ENCODE measurements at places on chromosomes 16 and 17. TPM values are rescaled to one million over a fixed set of nuclear protein-coding genes. Genes with fewer than 3 reads are reported as not detected.
A peak's percentile ranks its signal among the peaks of the same experiment; 100 is the strongest.

- no peak for DNase-seq
These were observed 18.7 kb downstream of the UTS2R start for GRCh38 chr17:82390015-82390859.

- DNase-seq, result no peak
These were observed 83.3 kb downstream of the RMI2 start for GRCh38 chr16:11428623-11428953.

- DNase-seq, result no peak
These were observed 10.2 kb upstream of the WFIKKN2 start for GRCh38 chr17:50825188-50825587.

- DNase-seq, result no peak
These were observed 25.8 kb upstream of the TNFSF12 start for GRCh38 chr17:7523033-7523432.

The AXIN2 gene
- 19.1 TPM for polyA plus RNA-seq

- DNase-seq, result no peak
These were observed 1.9 kb upstream of the SNN start for GRCh38 chr16:11666103-11667055.

DNA sequence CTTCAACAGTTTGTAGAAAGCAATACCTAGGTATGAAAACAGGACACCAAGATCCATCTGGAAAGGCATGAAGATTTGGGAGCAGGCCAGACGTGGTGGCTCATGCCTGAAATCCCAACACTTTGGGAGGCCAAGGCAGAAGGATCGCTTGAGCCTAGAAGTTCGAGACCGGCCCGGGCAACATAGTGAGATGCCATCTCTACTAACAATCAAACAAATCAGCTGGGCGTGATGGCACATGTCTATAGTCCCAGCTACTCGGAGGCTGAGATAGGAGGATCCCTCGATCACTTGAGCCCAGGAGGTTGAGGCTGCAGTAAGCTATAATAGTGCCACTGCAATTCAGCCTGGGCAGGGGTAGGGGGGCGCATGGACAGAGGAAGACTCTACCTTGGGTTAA lies 20.3 kb downstream of the LITAF start:
- no peak for DNase-seq

DNA sequence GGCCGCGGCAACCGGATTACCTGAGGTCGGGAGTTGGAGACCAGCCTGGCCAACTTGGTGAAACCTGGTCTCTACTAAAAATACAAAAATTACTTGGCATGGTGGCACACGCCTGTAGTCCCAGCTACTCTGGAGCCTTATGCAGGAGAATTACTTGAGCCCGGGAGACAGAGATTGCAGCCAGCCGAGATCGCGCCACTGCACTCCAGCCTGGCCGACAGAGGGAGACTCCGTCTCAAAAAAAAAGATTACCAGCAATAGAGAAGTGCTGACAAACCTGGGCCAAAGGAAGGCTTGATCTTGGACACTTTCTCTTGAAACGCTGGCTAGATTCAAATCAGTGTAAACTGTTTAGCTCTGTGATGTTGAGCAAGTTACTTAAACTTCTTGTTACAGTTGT lies 4.3 kb downstream of the MT1H start:
- DNase-seq, result peak; percentile 53

DNA sequence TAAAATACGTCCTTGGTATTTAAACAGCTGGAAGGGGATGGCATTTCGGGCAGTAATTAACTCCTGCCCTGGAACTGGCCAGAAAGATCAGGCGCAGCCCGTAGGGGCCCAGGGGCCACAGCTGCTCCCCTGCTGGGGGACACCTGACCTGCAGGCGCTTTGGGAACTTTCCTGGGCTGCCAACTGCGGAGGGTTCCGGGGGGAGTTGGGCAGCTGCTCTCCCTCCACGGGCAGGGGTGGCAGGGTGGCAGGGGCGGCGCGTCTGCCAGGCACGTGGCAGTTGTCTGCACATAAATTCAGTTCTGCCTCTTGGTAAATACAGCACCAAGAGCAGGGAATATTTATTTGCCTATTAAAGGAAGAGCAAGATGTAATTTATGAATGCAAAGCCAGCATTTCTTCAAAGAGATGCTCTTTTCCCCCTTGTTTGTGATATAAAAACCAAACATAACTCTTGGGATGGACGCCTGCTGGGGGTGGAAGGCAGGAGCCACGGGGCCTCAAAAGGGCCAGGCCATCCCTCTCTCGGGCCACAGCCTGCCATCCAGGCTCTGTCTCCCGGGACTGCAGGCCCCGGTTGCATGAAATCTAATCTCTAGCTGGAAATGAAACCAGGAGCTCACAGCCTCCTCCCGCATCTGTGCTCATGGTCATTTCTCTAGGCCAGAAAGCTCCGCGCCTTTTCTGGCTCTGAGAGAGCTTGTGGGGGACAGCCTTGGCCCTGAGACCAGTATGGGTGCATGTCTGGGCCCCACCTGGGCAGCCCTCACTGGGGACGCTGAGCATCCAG lies 29.9 kb upstream of the CHMP6 start:
- DNase-seq, result no peak

The GNGT2 gene
- polyA plus RNA-seq, result 1.9 TPM

The ITGAL gene
- 2.8 TPM for polyA plus RNA-seq

The RNF40 gene
- polyA plus RNA-seq, result 72.2 TPM

The SHISA9 gene
- 9.6 TPM for polyA plus RNA-seq

DNA sequence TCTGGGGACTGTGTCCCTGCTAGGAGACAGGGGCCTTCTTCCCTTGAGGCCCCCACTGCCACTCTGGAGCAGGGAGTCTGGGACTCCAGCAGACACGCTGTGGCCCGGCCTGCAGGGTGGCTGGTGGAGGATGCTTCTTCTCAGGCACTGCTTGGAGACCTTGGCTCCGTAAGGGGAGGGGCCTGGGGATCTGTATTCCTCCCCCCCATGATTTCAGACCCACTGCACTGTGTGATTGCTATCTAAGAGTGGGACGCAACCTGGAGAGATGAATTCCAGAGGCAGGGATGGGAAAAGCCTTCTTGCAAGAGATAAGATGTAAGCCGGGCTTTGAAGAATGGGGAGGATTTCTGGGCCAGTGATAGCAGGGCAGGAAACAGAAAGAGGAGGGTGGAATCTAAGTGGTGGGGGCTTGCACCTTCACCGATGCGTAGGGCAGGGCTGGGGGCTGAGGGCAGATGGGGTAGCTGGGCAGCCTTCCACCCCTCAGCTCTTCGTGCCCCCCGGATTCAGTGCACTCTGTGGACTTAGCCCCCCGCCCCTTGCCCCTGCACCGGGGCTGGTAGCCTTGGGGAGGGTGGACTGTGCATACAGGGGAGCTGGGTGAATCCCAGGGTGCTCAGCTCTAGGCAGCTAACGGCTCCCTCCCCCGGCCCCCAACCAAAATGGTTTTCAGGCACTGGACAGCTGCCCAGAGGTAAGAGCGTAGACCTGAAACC lies 5.2 kb upstream of the GSE1 start:
- no peak for DNase-seq

DNA sequence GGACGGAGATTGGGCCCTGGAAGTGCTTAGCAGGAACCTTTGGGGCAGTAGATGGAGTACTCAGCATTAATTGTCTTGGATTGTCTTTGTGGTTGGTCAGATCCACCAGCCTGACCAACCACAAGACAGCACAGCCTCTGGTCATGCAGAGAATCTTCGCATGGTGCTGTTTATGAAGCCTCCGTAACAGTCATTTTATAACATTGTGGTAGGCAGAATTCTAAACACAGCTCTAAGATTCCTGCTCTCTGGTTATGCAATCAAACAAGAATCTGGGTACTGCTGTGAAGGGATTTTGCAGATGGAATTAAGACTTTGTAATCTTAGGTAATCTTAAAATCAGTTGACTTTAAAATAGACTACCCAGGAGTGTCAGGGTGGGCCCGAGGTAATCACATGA lies 312.2 kb upstream of the GOT2 start:
- no peak for DNase-seq

GRCh38 chr16:80627108-80627507 lies 86.3 kb downstream of the DYNLRB2 start:
- no peak for DNase-seq

GRCh38 chr16:2517954-2518605 lies 2.1 kb upstream of the AMDHD2 start:
- DNase-seq, result no peak

GRCh38 chr16:66513111-66513723 lies 36.7 kb downstream of the TK2 start:
- no peak for DNase-seq

DNA sequence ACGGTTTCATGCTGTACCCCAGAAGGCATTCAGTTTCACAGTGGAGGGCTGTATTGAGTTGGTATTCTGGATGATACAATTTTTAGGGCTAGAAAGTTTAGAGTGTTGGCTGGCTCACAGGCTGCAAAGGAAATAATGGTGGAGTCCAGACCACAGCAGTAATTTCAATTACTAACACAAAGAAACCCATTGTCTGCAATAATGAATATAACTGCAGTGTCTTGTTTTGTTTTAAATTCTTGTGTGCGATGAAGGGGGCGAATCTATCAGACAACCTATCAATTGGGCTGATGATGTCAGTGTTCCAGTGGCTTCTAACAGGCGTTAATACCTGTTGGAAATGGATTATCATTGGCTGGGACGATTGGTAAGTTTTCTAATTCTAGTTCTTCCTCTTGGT lies 1.5 kb downstream of the SP2 start:
- no peak for DNase-seq
